ENCODE measurements at places on chromosomes 7 and 10.

GRCh38 chr10:51894771-51895578, 195.6 kb upstream of the CSTF2T start:
- DNase-seq, result no peak

- no peak for DNase-seq
These were observed 348.0 kb downstream of the PLXNA4 start for GRCh38 chr7:132228240-132228639.

GRCh38 chr7:52992479-52993162, 42.8 kb upstream of the POM121L12 start:
- no peak for DNase-seq

DNA sequence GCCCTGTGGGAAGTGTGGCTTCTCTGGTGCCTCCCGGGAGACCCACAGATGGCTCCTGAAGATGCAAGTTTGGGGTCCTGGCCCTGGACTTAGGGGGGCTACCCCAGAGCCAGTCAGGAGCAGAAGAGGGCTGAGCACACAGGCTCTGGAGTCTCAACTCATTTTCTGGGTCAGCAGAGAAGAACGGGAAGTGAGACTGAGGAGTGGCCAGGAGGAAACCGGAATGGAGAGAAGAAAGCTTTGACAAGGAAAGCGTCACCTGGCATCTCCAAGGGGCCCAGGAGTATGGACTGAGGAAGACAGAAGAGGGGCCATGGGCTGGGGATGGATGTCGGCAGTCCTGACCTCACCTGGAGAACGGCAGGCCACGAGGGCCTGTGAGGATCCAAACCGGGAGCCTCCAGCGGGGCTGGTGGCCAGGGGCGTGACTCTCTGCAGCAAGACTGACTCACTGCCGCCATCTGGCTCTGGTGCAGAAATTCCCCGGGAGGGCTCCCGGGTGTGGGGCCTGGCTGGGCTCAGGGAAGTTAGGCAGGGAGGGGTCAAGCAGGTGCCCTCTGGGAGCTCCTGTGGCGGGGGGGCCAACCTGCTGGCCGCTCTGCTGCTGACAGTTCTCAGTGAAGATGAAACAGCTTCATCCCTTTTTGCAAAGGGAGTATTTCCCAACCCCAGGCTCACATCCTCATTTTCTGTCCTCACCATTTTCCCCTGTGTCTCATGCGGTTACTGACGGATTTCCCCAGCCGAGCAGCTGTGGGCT, 23.6 kb downstream of the DAGLB start:
- DNase-seq, result no peak

GRCh38 chr10:102229810-102230263, 3.7 kb downstream of the ELOVL3 start:
- DNase-seq, result peak; percentile 27

Data from anterior cingulate cortex (tissue), 58 donors.